ENCODE measurements at places on chromosomes 11 and 22. TPM values are rescaled to one million over a fixed set of nuclear protein-coding genes. Genes with fewer than 3 reads are reported as not detected.

The GRM5 gene
- total RNA-seq: not detected

- no peaks in the 10 kb centered on the region for H3K4me1 ChIP-seq
- no peaks in the 10 kb centered on the region for H3K36me3 ChIP-seq
- DNase-seq: no peak
- no peak overlapping the region for H3K27ac ChIP-seq
- H3K4me3 ChIP-seq: no peak overlapping the region
- H3K27me3 ChIP-seq: no peaks in the 10 kb centered on the region
Measured at GRCh38 chr11:68296344-68297051, 15.9 kb upstream of the LRP5 start.

- no peak for DNase-seq
- no peaks in the 10 kb centered on the region for H3K36me3 ChIP-seq
- no peaks in the 10 kb centered on the region for H3K27me3 ChIP-seq
- H3K4me3 ChIP-seq: no peak within 1 kb of the TSS
Measured at GRCh38 chr11:85685820-85686459, at the start of gene CCDC89. TSS of gene CCDC89 (minus strand) at chr11:85686195. CDS start at chr11:85686130, 65 bp downstream.

- DNase-seq: no peak
- no peaks in the 10 kb centered on the region for H3K4me1 ChIP-seq
- H3K36me3 ChIP-seq: no peaks in the 10 kb centered on the region
- no peaks in the 10 kb centered on the region for H3K27me3 ChIP-seq
- no peak overlapping the region for H3K27ac ChIP-seq
Measured at GRCh38 chr11:58564231-58564630, 11.4 kb downstream of the LPXN start.

DNA sequence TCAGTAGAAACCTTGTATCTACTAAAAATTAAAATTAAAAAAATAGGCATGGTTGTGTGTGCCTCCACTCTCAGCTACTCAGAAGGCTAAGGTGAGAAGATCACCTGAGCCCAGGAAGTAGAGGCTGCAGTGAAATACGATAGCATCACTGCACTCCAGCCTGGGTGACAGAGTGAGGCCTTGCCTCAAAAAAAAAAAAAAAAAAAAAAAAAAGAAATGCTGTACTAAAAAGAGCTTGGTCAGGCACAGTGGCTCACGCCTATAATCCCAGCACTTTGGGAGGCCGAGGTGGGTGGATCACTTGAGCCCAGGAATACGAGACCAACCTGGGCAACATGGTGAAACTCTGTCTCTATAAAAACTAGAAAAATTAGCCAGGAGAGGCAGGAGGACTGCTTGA, 36.5 kb downstream of the SBF2 start:
- no peaks in the 10 kb centered on the region for H3K4me1 ChIP-seq
- no peak overlapping the region for H3K27ac ChIP-seq
- peak; percentile 30 for DNase-seq

DNA sequence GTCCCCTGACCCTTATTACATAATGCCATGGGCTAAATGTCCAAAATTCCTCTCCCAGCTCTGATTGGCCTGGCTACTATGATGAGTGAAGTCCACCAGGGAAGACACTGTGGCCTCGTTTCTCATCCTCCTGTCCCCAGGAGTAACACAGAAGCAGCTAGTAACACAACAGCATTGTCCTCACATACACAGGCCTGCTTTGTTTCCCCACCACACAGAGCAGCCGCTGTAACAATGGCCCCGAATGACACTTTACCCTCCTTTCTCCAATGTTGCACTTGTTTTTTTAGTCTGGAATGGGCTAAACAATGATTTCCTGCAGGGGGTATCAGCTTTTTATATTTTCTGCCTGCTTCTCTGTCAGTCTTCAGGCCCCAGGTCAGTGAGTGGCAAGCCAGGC, at the start of gene PRR5L:
Gene PRR5L, plus strand, starts transcription at position 363 of the 400 bp plus-strand sequence. CDS start 104,834 bp downstream, outside the sequence.
- 0 out of 2 replicates have a peak, but pooled peaks cover 6% of the 10 kb centered on the region for H3K36me3 ChIP-seq
- no peaks in the 10 kb centered on the region for H3K4me1 ChIP-seq
- no peak within 1 kb of the TSS for H3K4me3 ChIP-seq

DNA sequence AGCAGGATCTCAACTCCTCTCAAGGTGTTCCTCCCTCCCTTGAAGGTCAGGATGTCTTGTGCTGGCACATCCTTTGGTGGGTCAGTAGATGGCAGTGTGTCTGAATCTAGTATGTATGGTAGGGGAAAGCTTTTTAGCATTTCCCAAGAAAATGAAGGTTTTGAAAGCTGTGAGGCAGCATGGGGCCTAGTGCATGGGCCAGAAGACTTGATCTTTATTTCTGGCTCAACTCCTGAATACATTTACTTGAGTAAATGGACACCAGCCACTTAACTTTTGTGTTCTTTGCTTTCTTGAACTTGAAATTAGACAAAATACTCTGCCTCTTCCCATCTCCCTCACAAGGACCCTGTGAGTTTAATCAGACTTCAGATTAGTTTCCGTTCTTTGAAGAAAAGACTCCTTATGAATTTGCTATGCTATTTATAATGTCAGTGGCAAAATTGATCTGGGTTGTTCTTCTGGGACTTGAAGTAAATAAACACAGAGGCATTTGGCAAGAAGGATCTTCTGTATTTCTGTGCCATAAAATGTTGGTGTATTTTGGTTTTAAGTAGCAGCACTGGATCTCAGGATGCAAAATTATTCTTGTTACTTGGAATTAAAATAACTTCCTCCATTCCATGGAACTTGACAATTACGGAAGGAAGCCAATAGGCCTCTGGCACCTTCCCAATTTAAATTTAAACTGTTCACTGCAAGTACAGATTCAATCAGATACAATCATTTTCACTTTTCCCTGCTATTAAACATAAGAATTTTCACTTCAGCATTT, 288.8 kb downstream of the CASP12 start:
- peak; percentile 48 for DNase-seq
- H3K4me3 ChIP-seq: no peak overlapping the region
- H3K27ac ChIP-seq: no peak overlapping the region
- H3K4me1 ChIP-seq: no peaks in the 10 kb centered on the region

DNA sequence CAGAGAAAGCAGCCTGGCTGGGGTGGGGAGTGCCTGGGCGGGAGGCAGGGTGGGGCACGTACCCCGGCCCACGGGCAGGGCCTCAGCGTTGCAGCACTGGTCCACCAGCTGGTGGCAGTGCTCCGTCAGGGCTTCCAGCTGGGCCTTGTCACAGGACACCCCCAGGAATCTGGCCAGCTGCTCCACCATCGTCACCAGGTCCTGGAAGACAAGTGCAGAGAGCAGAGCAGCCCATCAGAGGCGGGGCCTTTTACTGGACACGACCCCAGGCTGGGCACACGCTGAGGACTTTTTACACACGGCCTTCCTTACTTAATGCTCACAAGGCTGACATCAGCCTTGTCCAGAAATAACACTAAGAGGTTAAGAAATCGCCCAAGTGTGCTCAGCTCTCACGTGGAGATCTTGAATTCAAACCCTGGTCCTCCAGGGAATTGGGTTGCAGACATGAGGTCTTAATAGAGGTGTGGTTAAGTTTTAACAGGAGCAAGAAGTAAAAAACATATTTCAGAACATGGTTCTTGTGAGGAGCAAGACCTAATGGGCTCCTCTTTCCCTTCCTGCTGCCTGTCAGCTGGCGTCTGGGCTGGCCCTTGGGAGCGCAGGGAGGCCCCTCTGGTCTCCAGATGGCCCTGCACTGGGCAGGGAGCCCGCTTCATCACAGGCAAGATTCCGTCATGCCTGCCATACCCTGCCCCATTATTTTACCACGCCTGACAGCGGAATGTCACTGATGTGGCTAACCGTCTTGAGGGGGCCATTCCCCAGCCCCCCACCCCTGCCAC, 17.1 kb upstream of the EFCAB6 start:
- DNase-seq: peak; percentile 64
- no peaks in the 10 kb centered on the region for H3K27me3 ChIP-seq
- no peaks in the 10 kb centered on the region for H3K4me1 ChIP-seq
- no peak overlapping the region for H3K4me3 ChIP-seq
- H3K27ac ChIP-seq: no peak overlapping the region
- H3K36me3 ChIP-seq: peaks cover 10% of the 10 kb centered on the region

Data from H9 (cell line).